ENCODE measurements at places on chromosomes 7 and 10. TPM values are rescaled to one million over a fixed set of nuclear protein-coding genes. Genes with fewer than 3 reads are reported as not detected.

CYP3A4 gene
- not detected for total RNA-seq

NDUFA5 gene
- total RNA-seq = 33.4 TPM

LARP4B gene
- total RNA-seq = 47.1 TPM

EPHA1 gene
- 0.07 TPM for total RNA-seq

MDH2 gene
- 390 TPM for total RNA-seq

SPACDR gene
- total RNA-seq = 0.86 TPM

CAMK1D gene
- total RNA-seq = 7.8 TPM

FAM25C gene
- 0.98 TPM for total RNA-seq

SFTPA1 gene
- total RNA-seq = not detected

OR13A1 gene
- 0.05 TPM for total RNA-seq

EBLN1 gene
- not detected for total RNA-seq

EMX2 gene
- not detected for total RNA-seq

GATA3 gene
- 4.9 TPM for total RNA-seq

COL28A1 gene
- 0.97 TPM for total RNA-seq

CDC123 gene
- 187 TPM for total RNA-seq

PDE6C gene
- total RNA-seq = not detected

TMEM270 gene
- total RNA-seq = 0.13 TPM

CASD1 gene
- total RNA-seq = 9.2 TPM

LIPM gene
- total RNA-seq = not detected

COL17A1 gene
- total RNA-seq = 2.4 TPM

VSIR gene
- total RNA-seq = 32.7 TPM

CYP2C8 gene
- total RNA-seq = not detected

PRXL2A gene
- 43.5 TPM for total RNA-seq

LIPK gene
- total RNA-seq = not detected

STOX1 gene
- 0.64 TPM for total RNA-seq

Measured in A549 treated with Hydrocortisone at 1 μM for 4 hours (cell line).